ENCODE measurements at places on chromosomes 3 and 15. TPM values are rescaled to one million over a fixed set of nuclear protein-coding genes. Genes with fewer than 3 reads are reported as not detected.

The FAM3D gene
- not detected for total RNA-seq

The CEP19 gene
- 1.3 TPM for total RNA-seq

The OSBPL10 gene
- 55.8 TPM for total RNA-seq

The RARRES1 gene
- total RNA-seq: 1.3 TPM

The LMAN1L gene
- total RNA-seq: not detected

The ANKUB1 gene
- not detected for total RNA-seq

The SYNM gene
- total RNA-seq: 5.6 TPM

The PYGO1 gene
- 3.1 TPM for total RNA-seq

The LRRC28 gene
- 20.6 TPM for total RNA-seq

The ZNF620 gene
- total RNA-seq: 3.6 TPM

The OR5AC2 gene
- total RNA-seq: not detected

The FOXB1 gene
- total RNA-seq: not detected

The ZNF80 gene
- total RNA-seq: not detected

The UNC45A gene
- 109 TPM for total RNA-seq

The GOLGA8G gene
- not detected for total RNA-seq

The USP13 gene
- 16.9 TPM for total RNA-seq

The GPR149 gene
- not detected for total RNA-seq

The ADGRG7 gene
- not detected for total RNA-seq

The TF gene
- under 0.01 TPM for total RNA-seq

The CACNA2D2 gene
- total RNA-seq: not detected

The EAF2 gene
- total RNA-seq: 0.33 TPM

The TLR9 gene
- total RNA-seq: under 0.01 TPM

The LDHAL6B gene
- not detected for total RNA-seq

The ANO10 gene
- 44.9 TPM for total RNA-seq

The CEP152 gene
- 3.9 TPM for total RNA-seq

The ITIH1 gene
- total RNA-seq: not detected

The CDHR4 gene
- total RNA-seq: not detected

The TM4SF4 gene
- total RNA-seq: not detected

The GLDN gene
- total RNA-seq: not detected

The FURIN gene
- 119 TPM for total RNA-seq

The KBTBD13 gene
- total RNA-seq: not detected

The HDC gene
- total RNA-seq: not detected

The TRH gene
- not detected for total RNA-seq

The MAN2A2 gene
- total RNA-seq: 23.2 TPM

The TMEM158 gene
- 1.9 TPM for total RNA-seq

The SMAD6 gene
- total RNA-seq: 24.2 TPM

The USP50 gene
- not detected for total RNA-seq

The SAMD7 gene
- not detected for total RNA-seq

The OXTR gene
- total RNA-seq: 0.65 TPM

The PGBD4 gene
- total RNA-seq: 1.3 TPM

The BFSP2 gene
- total RNA-seq: not detected

The KNG1 gene
- not detected for total RNA-seq

Data from vein endothelial cell (primary cell).